Activated CD4-positive, alpha-beta T cell treated with anti-CD3 and anti-CD28 coated beads, Interleukin-2, amount 10 ng/mL, durations not matched to agents 7 days and 5 days (primary cell): ENCODE measurements at places on chromosomes 11 and 22.

DNA sequence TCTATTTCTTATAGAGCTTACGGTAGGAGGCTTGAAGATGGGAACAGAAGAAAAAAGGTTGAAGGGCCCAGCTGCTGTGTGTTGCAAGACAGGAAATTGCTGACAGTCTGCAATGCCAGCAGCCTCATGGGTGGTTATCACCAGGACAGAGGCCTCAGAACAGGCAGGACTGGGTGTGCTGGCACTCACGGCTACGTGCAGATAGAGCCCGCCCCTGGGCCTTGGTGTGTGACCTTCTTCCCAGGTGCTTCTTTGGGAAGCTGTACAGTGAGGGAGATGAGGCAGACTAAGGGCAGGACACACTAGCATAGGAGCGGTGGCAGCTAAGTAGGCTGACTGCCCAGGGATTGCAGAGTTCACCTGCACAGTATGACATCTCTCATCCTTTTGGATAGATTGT lies 12.6 kb downstream of the PRAME start:
- no peak overlapping the region for H3K4me3 ChIP-seq
- H3K27ac ChIP-seq: no peak overlapping the region
- peaks cover 3% of the 10 kb centered on the region for H3K27me3 ChIP-seq
- no peak for DNase-seq
- no peaks in the 10 kb centered on the region for H3K4me1 ChIP-seq
- H3K36me3 ChIP-seq: no peaks in the 10 kb centered on the region

DNA sequence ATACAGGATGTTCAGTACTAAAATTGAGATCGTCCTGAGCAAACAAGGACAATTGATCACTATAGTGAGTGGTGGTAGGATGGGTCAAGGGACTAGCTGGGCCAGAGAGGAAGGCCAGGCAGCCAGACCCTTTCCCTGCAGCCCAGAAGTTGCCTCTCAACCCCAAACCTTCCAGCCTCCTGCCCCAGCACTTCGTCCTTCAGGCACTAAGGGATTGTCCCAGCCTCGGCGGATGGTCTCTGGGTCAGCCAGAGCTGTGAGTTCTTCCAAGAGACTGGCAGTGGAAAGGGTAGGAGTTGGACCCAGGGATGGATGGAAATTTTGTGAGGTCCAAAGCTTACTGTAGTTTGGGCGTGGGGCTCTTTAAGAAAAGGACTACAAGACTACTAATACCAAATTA lies 3.6 kb upstream of the LMO1 start:
- no peak overlapping the region for H3K4me3 ChIP-seq
- DNase-seq: no peak
- peaks cover 11% of the 10 kb centered on the region for H3K4me1 ChIP-seq
- H3K27me3 ChIP-seq: peaks cover 74% of the 10 kb centered on the region
- H3K27ac ChIP-seq: no peak overlapping the region

GRCh38 chr11:9895006-9895405 lies 231.1 kb downstream of the SWAP70 start:
- no peak overlapping the region for H3K27ac ChIP-seq
- DNase-seq: no peak
- H3K4me1 ChIP-seq: peaks cover 7% of the 10 kb centered on the region
- H3K4me3 ChIP-seq: no peak overlapping the region
- no peaks in the 10 kb centered on the region for H3K27me3 ChIP-seq

DNA sequence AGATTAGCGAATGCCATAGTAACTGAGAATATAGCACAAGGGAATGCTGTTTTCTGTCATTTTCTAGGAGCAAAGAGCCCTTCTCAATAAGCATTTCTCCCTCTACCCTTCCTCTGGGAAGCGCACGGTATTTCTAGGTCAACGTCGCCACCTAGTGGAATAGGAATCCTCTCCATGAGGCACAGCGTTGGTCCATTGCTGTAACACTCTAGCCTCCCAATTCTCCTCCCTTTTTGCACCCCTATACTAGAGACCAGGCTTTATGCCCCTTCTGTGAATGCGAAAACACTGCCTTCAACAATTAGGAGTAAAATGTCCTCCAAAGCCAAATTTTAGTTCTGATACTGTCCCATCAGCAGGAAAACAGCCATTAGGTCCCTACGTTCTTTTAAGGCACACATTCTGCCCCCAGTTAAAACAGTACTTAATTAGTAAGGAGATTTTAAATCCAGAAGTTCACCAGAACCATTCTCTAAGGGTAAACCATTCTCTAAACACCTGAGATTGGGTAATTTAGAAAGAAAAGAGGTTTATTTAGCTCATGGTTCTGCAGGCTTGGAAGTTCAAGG lies 12.8 kb upstream of the HYLS1 start:
- H3K27me3 ChIP-seq: peaks cover 4% of the 10 kb centered on the region
- no peaks in the 10 kb centered on the region for H3K36me3 ChIP-seq
- no peaks in the 10 kb centered on the region for H3K4me1 ChIP-seq
- peak; percentile 63 for DNase-seq
- no peak overlapping the region for H3K27ac ChIP-seq
- no peak overlapping the region for H3K4me3 ChIP-seq

- H3K36me3 ChIP-seq: no peaks in the 10 kb centered on the region
- no peaks in the 10 kb centered on the region for H3K27me3 ChIP-seq
Observed at GRCh38 chr11:91264481-91264880, 960.1 kb upstream of the FAT3 start.

DNA sequence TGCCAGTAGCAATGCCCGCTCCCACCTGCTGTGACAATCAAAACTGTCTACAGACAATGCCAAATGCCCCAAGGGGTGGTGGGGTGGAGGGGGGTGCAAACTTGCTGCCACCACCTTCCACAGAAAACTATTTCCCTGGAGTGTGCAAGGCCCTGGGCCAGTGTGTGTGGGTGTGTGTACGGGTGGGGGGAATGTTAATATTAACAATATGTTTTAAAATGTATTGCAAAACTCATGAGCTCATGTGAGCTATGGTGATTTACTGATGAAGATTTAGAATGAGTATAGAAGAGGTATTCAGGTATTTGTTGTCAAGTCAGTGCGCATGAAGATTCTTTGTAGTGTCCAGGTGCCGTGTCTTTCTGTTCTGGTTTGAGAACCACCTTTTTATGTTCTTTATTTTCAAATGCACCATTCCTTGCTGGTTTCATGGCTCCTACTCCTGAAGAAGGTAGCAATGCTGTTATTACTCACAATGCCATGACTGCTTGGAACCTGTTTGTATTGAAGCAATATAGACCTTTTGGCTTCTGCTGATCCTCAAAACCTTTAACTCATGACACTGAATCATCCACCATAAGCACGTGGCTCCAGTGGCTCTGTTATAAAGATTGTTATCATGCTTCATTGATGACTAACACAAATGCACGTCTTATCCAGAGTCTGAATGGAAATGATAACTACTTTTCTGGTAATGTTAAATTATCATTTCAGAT lies 29.9 kb upstream of the AQP11 start:
- peaks cover 4% of the 10 kb centered on the region for H3K27me3 ChIP-seq
- H3K4me3 ChIP-seq: no peak overlapping the region
- H3K4me1 ChIP-seq: no peaks in the 10 kb centered on the region
- no peak overlapping the region for H3K27ac ChIP-seq

GRCh38 chr11:44791316-44791925 lies 64.7 kb downstream of the TSPAN18 start:
- H3K4me1 ChIP-seq: no peaks in the 10 kb centered on the region
- DNase-seq: no peak
- H3K4me3 ChIP-seq: no peak overlapping the region
